ENCODE measurements at places on chromosomes 7 and 10. TPM values are rescaled to one million over a fixed set of nuclear protein-coding genes. Genes with fewer than 3 reads are reported as not detected.

UTF1 gene
- not detected for total RNA-seq

ZNF804B gene
- not detected for total RNA-seq

GBX1 gene
- not detected for total RNA-seq

TSPAN12 gene
- total RNA-seq, result 0.72 TPM

DPCD gene
- total RNA-seq, result 59.1 TPM

DNA sequence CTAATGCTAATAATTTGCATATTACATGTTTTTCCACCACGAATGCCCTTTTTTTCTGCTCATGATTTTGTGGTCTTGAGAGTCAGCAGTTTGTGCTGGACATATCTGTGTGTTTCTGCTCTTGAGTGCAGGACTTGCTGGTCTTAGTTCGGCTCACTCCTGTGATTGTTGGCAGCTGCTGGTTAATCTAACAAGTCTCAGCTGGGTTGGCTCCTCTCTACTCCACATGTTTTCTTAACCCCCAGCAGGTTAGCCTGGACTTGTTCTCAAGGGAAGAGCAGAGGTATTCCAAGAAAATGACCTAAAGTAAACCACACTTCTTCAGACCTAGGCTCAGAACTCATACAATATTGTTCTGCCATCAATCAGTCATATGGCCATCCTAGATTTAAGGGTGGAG lies 1238.9 kb downstream of the XPNPEP1 start:
- H3K27me3 ChIP-seq, result no peaks in the 10 kb centered on the region
- no peaks in the 10 kb centered on the region for H3K4me1 ChIP-seq
- no peak overlapping the region for H3K27ac ChIP-seq
- H3K4me3 ChIP-seq, result no peak overlapping the region
- H3K36me3 ChIP-seq, result no peaks in the 10 kb centered on the region

GRCh38 chr7:44608916-44609648 lies 2.7 kb downstream of the OGDH start:
- no peaks in the 10 kb centered on the region for H3K36me3 ChIP-seq
- H3K27ac ChIP-seq, result no peak overlapping the region
- no peak for DNase-seq
- H3K4me1 ChIP-seq, result no peaks in the 10 kb centered on the region
- no peak overlapping the region for H3K4me3 ChIP-seq
- no peaks in the 10 kb centered on the region for H3K27me3 ChIP-seq

DNA sequence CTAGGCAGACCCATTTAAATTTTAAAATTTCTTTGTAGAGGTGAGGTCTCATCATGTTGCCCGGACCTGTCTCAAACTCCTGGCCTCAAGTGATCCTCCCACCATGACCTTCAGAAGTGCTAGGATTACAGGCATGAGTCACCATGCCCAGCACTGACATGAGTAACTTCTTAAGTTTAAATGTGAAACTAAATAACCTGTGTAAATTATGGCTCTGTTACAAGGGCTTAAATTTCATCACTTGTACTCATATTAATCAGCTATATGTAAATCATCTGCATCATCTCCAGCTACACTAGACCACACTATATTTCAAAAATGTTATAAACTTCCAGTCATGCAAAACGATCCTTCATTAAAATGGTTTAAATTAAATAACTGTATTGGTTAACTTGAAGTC lies 56.1 kb downstream of the ATAD1 start:
- H3K27ac ChIP-seq, result no peak overlapping the region
- peaks cover 13% of the 10 kb centered on the region for H3K36me3 ChIP-seq
- H3K4me1 ChIP-seq, result peaks cover 2% of the 10 kb centered on the region
- peak; percentile 82 for DNase-seq

GRCh38 chr10:70481831-70482530 lies 3.4 kb downstream of the PALD1 start:
- H3K27me3 ChIP-seq, result peaks cover 62% of the 10 kb centered on the region
- no peak overlapping the region for H3K27ac ChIP-seq

GRCh38 chr7:158910254-158911053 lies 54.1 kb downstream of the DYNC2I1 start:
- no peak overlapping the region for H3K4me3 ChIP-seq
- H3K27me3 ChIP-seq, result no peaks in the 10 kb centered on the region
- H3K27ac ChIP-seq, result no peak overlapping the region
- no peak for DNase-seq
- no peaks in the 10 kb centered on the region for H3K4me1 ChIP-seq

- 0 out of 2 replicates have a peak, but pooled peaks cover 2% of the 10 kb centered on the region for H3K4me1 ChIP-seq
- H3K27me3 ChIP-seq, result no peaks in the 10 kb centered on the region
- DNase-seq, result no peak
- H3K4me3 ChIP-seq, result peak overlapping the region; percentile 85
Measured at GRCh38 chr7:32494946-32495297, 367 bp upstream of the AVL9 start.

All from IMR-90 (cell line).